ENCODE measurements at places on chromosomes 1 and 21.

DNA sequence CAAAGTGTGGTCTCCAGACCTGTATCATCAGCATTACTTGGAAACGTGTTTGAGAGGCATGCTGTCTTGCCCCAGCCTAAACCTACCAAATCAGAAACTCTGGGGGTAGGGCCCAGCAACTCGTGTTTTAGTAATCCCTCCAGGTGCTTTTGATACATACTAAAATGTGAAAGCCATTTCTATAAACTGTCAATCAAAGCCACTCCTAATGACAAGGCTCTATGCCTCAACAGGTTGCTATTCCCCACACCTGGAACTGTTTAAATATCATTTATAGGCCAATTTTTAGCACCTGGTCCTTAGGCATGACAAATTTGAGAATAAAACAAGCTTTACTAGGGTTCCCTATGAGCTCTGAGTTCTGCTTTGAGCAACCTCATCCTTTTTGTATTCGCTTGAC is 158.7 kb upstream of the NR5A2 start:
- no peak for DNase-seq

DNA sequence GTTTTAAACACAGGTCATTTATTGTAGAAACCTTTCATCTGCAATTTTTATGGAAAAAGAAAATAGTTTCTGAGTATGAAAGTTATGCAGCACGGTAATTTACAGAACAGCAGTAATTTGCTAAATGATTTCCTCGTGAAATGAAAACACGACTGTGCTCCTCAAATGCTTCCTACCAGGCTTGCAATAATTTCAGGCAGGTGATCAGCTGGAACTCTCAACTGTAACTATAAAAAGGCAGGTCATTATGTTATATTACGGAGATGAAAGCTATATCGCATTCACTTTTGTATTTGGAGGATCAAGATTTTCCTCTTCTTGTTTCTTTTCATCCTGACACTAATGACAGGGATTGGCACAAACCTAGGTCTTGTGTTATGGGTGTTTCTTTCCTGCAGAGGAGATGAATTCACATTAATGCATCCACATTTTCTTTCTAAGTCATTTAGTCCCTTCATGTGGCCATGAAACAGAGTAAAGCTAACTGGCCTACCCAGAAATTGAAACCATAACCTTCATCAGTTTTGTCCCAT is 57.4 kb downstream of the SAMSN1 start:
- DNase-seq = no peak

GRCh38 chr1:244758708-244759107 is 76.8 kb upstream of the COX20 start:
- no peak for DNase-seq

DNA sequence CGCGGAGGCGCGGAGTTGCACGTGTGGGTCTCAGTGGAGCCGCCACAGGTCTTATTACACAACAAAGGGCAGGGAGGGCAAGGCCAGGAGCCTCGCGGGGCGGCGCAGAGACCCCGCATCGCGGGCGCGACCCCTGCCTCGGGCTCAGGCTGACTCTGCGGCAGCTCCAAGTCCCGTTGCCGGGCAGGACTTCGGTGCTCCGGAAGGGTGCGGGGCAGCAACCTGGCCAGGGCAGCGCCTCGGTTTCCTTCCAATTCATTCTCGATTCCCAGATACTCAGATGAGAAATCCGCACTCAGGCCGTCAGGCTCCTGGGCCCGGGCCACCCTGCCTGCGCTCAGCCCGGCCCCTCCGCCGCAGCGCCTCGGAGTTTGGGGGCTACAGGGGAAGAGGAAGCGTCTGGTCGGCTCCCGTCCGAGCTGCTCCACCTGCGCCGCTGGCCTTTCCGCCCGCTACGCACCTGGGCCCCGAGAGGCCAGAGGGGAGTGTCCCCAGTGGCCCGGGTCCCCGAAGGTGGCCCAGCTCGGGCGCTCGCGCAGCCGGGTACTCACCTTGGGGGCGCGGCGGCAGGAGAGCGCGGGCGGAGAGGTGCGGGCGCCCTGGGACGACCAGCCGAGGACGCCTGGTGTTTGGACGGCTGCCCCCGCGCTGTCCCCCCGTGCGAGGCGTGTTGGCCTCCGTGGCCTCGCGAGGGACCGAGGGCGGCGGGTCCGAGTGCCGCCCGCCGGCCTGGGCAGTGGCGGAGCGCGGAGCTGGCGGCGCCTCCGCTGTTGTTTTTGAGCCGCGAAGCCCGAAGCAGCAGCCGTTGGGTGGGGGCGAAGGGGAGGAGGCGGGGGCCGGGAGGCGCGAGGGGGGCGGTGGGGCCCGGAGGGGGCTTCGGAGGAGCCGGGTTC is 1.1 kb upstream of the PRDM16 start:
- DNase-seq = no peak

- DNase-seq = no peak
Observed at GRCh38 chr21:45479691-45480675, 62.3 kb downstream of the SLC19A1 start.

GRCh38 chr1:22912311-22912710 is 60.4 kb downstream of the LACTBL1 start:
- DNase-seq = no peak

DNA sequence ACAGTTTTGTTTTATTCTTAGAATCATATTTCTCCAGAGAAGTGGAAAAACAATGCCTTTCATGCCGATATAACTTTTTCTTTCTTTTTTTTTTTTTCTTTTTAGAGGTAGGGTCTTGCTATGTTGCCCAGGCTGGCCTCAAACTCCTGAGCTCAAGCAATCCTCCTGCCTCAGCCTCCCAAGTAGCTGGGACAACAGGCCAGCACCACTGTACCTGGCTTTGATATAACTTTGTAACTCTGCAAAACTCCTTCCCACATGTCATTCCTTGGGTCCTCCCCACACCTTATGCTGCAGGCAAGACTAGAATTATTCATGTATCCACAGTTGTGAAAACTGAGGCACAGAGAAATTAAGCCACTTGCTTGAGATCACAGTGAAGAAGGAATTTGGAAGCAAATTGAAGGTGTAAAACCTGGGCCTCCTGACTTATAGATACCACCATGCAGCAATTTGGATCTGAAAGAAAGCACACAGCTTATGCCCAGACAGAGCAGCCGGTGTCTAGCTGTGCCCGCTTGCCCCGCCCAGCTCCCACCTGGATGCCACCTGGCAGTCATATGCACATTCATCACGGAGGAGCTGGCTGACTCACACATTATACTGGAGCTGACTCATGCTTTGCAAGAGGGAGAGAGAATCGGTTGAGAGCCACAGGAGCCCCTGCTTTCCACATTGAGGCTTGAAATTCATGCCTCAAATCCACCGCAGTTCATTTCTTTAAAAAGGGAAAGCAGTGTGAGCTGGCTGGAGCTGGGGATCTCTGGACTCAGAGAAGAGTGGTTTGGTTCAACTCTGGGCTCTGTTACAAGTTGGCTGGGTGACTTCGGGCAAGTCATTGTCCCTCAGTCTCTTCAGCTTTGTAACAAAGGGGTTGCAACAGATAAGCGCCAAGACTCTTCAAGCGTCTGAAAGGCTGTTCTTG is 8.3 kb upstream of the SLC2A1 start:
- no peak for DNase-seq

DNA sequence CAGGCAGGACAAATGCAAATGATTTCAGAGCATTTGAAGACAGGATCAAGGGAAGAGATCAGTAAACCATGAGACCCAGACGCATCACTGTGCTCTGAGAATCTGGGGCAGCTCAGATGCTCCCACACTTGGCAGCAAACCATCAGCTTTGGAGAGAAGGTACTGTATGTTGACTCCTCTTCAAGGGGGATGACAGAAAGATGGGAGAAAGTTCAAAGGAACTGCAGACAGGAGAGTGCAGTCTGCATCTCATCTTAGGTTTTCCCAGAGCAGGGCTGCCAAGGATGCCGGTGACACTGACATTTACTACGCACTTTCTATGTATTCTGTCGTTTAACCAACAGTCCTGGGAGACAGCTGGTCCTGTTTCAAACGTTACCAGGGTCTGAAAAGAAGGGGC is 35.8 kb downstream of the OLFML2B start:
- DNase-seq = no peak

- no peak for DNase-seq
Observed at GRCh38 chr1:186202776-186203175, 172.3 kb downstream of the TPR start.

GRCh38 chr1:60872426-60873054 is 209.8 kb upstream of the NFIA start:
- no peak for DNase-seq

GRCh38 chr1:10152709-10153284 is 57.6 kb upstream of the KIF1B start:
- DNase-seq = peak; percentile 13

GRCh38 chr21:36728371-36729111 is 29.6 kb downstream of the SIM2 start:
- DNase-seq = no peak

DNA sequence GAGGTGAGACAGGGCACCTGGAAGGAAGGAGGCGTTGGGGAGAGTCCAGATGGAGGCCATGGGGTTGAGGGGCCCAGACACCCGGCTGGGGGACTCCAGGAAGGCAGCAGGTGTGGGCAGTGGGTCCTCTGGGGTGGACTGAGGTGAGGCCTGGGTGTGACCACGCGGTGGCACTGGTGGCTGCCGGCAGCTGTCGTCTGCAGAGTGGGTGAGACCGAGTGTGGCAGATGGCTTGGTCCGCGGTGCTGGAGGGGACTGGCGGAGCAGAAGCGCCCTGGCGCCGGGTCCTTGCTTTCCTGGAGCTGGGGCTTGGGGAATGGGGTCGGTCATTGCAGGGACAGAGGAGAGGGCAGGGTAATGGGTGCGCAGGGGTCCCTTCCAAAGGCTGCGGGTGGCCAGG is 12.5 kb downstream of the AGRN start:
- no peak for DNase-seq

- DNase-seq = no peak
Observed at GRCh38 chr1:2948751-2949680, 72.3 kb upstream of the ACTRT2 start.

DNA sequence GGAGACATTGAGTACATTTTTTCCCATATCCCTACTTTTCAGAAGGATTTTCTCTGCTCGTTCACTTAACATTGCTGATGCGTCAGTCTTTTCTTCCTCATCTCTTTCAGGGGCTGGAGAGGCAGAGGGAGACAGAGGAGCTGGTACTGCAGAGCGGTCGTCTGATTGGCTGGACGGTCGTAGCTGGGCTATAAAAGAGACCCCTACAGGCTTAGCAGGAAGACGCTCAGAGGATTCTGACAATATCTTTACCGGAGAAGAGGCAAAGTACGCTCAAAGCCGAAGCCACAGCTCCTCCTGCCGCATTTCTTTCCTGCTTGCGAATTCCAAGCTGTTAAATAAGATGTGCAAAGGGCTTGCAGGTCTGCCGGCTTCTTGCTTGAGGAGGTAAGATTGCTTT is at the start of gene RGS4:
Gene RGS4, plus strand, starts transcription at position 220 of the 400 bp plus-strand sequence. Its CDS starts 124 bp downstream, at position 344.
- DNase-seq = no peak

- DNase-seq = no peak
Observed at GRCh38 chr1:209797978-209798639, 7.8 kb downstream of the IRF6 start.

DNA sequence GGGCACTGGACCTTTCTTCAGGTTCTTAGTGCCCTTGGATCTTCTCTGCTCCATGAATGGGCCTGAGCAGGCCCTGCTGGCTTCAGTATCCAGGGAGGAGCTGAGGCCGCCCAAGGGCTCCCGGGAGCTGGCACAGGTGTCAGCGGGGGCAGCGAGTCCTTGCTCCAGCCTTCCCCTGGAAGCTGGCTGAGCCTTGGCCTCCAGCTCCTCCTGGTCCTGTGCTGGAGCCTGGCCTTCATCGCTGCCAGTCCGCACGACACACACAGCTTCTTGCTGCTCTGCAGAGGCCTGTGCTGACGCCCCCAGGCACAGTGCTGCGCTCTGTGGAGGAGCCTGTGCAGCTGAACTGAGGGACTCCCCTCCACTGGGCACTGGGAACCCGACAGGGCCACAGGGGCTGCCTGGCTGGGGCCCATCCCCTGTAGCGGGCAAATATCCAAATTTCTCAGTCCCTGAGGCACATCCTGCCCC is 1.7 kb downstream of the SPOCD1 start:
- DNase-seq = no peak

DNA sequence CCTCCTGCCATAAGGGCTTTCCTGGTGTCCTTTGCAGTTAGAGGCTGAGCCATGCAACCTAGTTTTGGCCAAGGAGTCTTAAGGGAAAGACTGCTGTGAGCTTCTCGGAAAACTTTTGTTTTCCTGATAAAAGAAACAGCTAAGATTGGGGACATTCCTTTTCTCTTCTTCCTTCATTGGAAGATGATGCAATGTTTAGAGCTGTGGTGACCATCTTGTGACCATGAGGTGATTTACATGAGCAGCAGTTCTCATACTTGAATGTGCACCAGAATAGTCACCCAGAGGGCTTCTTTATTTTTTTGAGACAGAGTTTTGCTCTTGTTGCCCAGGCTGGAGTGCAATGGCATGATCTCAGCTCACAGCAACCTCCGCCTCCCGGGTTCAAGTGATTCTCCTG is 20.4 kb upstream of the SMAP2 start:
- DNase-seq = no peak

DNA sequence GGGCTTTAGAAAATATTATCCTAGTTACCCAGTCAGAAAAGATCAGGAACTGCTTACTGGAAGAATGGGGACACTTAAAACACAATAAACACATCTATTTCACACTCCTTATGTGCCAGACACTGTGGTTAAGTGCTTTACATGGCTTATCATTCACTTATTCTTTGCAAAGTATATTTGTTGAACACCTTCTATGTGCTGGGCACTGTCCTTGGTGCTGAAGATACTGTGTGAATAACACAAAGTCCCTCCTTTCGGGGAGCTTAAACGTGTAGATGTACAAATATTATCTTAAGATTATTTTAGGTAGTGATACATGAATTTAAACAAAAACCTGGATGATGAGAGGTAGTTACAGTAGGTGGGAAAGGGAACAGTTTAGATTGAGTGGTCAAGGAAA is 169.3 kb downstream of the ST6GALNAC5 start:
- no peak for DNase-seq

DNA sequence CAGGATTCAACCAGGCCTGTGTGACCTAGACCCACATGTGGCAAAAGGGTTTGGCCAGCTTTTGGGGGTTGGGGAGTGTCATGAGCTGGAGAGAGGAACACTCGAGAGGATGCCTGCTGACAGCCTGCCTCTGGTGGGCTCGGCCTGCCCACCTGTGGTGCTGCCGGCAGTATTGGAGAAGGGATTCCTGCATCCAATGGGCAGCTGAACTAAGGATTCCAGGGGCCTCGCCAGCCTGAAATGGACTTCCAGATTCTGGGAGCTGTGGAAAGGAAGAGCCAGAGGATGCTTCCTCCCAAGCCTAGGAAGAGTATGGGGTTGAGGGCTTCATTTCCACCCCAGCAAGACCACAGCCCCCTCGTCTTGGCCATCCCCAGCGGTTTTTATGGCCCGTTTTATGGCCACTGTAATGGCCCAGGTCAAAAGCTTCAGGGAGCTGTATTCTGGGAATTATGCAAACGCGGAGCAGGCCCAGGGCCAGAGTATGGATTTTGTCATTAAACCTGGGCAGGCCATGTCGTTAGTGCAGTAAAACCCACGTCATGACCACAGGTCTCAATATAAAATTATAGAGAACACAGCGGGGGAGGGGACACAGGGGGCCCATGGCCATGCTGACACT is 63.6 kb downstream of the TMEM53 start:
- DNase-seq = no peak

- DNase-seq = no peak
Observed at GRCh38 chr1:233209481-233209880, 86.0 kb downstream of the PCNX2 start.

GRCh38 chr1:29975036-29975694 is 738.8 kb downstream of the PTPRU start:
- DNase-seq = no peak
